Foreskin fibroblast (primary cell): ENCODE measurements at places on chromosomes 12 and 14.

- DNase-seq = no peak
Measured at GRCh38 chr14:75236467-75236866, 42.2 kb upstream of the FOS start.

DNA sequence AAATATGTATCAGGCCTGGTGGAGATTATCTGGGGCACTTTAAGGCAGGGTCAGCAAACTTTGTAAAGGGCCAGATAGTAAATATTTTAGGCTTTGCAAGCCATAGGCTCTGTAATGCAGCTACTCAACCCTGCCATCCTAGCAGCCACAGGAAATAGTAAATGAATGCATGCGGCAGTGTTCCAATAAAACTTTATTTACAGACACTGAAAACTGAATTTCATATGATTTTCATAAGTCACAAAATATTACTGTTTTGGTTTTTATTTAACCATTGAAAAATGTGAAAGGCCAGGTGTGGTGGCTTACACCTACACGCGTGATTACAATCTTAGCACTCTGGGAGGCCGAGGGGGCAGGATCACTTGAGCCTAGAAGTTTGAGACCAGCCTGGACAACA lies 3.2 kb upstream of the CAMKK2 start:
- DNase-seq = no peak

- peak; percentile 83 for DNase-seq
Measured at GRCh38 chr12:123034865-123035264, 54.4 kb downstream of the ARL6IP4 start.

DNA sequence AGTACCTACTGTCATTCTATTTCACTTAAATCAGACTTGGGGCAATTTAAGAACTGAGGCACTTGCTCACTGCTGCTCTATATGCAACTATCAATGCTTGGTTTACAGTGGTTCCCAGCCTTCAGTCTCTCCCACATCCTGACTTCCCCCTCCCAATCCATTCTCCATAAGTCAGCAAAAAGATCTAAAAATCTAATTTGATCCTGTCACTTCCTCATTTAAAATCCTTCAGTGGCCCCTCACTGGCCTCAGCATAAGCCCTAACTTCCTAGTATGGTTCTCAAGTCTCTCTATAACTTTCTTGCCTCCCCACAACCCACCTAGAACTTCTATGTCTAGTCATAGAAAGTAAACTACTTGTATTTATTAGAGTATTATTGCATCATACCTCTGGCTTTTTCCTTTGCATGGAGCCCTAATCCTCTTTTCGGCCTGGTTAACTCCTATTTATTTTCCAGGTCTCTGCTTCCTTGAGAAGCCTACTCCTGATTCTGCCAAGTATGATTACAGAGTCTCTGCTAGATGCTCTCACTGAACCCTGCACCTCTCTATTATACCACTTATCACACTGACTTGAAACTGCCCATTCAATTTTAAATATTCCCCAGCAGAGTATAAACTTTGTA lies 130.6 kb downstream of the RALGAPA1 start:
- DNase-seq = no peak

DNA sequence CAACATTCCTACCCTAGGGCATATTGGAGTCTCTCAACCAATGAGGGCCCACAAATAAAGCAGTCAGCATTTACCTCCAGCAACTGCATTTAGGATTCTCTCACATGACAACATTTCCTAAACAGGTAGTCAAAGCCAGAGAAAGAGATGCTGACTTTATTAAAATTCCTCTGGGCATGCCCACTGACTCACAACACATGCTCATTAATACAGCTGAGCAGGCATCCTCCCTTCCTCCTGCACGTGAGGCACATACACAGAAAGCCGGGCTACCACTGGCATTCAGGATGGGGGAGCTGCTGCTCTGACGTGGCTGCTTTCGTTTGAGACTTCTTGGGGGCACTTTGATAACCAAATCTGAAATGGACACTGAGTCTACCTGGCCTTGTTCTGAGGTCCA lies 174.1 kb downstream of the NRXN3 start:
- DNase-seq = no peak

DNA sequence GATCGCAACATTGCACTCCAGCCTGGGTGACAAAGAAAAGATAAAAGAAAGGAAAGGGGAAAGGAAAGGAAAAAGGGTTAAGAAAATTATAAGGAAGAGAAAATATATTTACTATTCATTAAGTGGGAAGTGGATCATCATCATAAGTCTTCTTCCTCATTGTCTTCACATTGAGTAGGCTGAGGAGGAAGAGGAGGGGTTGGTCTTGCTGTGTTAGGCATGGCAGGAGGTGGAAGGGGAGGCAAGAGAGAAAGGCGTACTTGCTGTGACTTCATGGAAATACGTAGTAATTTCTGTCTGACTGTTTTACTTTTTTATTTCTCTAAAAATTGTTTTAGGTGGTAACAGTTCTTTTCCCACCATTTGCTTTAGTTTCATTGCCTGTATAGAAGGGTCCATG lies 26.2 kb downstream of the FAM177A1 start:
- DNase-seq = no peak
